ENCODE measurements at places on chromosomes 5 and 9.

DNA sequence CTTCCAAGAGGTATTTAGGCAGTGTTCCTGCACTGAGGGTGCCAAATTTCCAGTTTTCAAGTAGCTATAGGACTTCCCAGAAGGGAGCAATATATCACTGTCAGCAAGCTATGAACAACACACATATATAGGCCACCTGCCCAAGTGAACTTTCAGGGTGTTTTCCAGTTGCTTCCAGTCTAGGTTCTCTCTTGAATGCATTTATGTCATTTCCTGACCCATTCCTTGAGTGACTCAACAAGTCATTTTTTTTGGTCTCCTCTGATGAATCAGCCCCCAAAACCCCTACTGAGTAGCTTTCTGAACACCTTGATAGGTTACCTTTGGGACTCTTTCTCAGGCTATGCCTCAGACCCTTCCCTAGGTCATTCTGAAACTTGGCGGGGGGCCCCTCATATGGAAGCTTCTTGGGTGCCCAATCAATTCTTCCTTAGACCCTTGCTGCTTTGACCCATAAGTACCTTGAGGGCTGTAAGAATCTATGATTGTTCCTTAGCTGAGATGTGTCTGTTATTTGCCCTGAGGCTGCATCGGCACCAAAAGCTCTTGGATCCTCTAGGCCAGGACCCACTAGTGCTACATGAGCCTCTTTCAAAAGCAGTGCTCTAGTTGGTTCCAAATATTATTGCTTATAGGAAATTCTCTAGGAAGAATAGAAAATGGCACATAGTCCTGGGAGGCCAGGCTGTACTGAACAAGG is 12.4 kb downstream of the DNAJB5 start:
- no peak for DNase-seq

DNA sequence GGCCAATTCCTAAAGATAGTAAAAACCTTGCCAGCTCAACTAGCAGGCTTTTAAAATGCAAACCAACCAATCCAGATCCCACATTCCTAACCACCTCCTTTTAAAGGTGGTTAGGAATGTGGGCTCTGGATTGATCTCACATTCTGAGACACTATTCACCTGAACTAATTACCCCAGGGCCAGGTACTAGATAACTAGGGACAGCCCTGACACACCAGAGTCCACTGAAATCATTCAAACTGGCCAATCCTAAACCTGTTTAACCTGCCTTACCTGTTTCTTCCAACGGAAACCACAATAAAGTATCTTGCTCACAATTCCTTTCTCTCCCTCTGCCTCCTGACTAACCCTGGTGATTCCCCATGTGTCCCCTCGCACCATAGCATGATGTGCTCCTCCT is 168.3 kb upstream of the DMAC1 start:
- DNase-seq, result no peak

DNA sequence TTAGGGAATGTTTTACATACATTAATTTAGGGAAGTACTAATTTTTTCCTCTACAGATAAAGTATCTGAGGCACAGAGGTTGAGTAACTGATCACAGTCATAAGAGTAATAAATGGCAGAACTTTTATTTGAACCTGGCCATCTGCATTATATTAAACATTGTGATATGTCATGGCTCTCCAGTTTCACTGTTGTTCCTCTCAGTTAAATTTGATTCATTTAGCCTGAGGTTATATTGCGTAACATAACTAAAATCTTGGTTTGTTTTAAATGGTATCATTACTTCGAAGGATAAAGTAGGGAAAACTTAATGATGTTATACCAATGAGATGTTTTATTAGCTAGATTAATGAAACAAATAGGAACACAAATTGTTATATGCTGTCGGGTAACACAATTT is 284.4 kb downstream of the KDM4C start:
- no peak for DNase-seq

DNA sequence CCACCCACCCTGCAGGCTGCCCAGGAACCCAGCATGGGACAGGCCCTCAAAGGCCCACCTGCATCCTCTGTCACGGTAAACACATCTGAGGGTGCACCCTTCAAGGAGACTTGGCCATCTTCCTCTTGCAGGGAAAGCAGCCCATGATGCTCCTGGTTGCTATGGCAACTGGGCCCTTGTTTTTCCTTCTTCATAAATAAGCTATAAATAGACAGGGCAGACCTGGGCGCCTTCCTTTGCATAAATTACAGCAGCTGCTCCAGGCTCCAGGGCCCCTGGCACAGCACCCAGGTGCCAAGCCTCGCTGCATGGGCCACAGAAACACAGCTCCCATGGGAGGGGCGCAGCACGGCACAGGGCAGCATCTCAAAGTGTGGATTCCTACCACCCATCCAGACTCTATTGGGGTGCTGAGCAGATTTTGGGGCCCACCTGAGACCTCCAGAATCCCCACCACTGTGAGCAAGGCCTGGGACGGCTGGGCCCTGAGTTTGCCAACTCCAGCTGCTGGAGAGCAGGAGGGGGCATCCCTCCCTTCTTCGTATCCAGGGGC is 5.8 kb upstream of the PSMB7 start:
- no peak for DNase-seq

- DNase-seq, result no peak
Measured at GRCh38 chr9:110622368-110622767, 42.8 kb upstream of the SVEP1 start.

GRCh38 chr5:175166026-175166425 is 278.0 kb downstream of the DRD1 start:
- DNase-seq, result no peak

- DNase-seq, result no peak
Measured at GRCh38 chr9:133495327-133496293, 16.7 kb upstream of the SLC2A6 start.

DNA sequence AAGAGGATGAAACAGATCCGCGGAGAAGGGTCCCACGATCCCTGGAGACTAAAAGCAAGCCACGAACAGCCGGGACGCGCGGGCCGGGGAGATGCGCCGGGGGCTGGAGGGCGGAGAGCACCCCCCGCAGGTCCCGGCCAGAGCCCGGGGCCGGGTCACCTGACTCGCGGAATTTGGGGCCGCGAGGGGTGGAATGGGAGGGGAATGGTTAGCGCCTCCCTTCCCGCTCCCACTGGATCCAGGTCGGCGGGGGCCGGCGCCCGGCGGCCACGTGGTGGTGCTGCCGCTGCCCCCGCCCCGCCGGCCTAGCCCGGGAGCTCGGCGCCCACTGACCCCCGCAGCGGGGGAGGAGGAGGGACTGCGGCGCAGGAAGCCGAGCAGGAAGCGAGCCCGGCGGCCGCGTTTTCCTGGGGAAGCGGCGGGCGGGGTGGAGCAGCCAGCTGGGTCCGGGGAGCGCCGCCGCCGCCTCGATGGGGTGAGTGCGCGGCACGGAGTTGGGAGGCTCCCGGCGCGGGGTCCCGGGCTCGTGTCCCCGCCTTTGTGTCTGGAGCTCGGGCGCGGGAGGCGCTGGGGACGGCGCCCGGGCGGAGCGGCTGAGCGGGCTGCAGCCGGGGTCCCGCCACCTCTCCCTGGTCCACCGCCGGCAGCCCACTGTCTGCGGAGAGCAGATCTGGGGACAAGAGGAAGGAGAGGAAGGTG is at the start of gene RAI14:
Gene RAI14, plus strand, starts transcription at position 328 of the 699 bp plus-strand sequence. CDS start 30,592 bp downstream, outside the sequence.
- DNase-seq, result peak; percentile 4

- no peak for DNase-seq
Measured at GRCh38 chr9:92637326-92637725, 32.6 kb downstream of the IPPK start.

- DNase-seq, result no peak
Measured at GRCh38 chr5:60226128-60226527, 332.6 kb upstream of the PDE4D start.

DNA sequence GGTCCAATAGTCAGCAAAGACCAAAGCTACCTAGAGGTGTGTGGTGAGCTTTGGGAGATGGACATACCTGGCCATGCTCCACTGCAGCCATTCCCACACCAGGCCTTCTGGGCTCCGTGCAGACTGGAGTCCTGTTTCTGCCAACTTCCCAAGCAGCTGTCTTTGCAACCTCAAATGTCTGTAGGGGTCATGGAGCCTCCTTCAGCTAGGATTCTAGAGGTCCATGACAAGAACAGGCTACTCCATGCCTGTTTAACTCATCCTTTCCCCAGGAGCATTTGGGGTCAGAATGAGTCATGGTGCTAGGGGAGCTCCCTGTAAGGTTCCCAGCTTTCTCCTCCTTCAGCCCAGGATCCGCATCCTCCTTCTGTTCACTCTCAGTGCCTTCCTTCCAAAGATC is 17.1 kb downstream of the VPS13A start:
- DNase-seq, result no peak

GRCh38 chr9:31799953-31800609 is 584.4 kb upstream of the ACO1 start:
- peak; percentile 6 for DNase-seq

GRCh38 chr5:84715091-84715490 is 330.4 kb upstream of the EDIL3 start:
- no peak for DNase-seq

GRCh38 chr5:72558383-72558782 is 51.2 kb upstream of the ZNF366 start:
- DNase-seq, result no peak

DNA sequence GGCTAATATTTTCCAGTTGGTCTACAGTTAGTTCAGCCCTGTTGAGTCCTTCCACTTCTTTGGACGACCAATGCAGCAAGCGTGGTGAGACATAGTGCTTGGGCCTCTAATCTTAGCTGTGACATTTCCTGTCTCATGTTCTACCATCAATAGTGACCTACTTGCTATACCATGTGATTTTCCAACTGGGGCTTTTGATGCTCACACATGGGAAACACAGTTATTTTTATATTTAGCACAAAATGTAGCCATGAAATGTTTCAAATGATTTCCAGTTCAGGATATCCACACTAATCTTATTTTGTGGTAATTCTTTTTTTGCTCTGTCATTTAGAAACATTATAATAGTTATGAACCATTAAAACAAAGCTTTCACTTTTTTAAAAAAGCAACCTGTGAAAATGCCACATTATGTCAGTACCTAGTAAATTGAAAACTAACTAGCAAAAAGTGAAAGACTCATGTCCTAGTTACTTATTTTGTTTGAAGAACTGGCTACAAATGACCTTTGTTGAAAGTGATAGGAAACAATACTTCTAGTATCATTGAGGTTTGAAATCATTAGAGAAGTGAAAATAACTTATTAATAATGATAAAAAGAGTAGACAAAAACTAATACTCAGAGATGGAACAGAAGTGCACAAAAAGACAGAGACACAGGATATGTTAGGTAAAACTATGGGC is 18.3 kb downstream of the MARCHF3 start:
- DNase-seq, result no peak

DNA sequence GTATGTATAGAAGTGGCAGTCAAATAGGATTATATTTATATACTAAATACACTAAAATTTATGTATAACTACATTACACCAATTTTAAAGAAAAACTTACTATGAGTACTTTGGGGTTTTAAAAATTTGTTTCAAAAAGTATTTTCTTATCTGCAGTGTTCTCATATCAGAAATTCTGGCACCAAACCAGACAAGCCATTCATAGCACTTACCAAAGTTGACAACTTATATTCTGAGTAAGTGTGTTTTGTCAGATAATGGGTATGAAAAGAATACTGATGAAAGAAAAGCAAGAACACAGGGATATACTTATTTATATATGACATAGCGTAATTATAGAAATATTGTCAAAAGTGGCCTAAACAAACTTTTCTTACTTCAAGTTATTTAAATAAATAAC is 67.5 kb downstream of the SPEF2 start:
- DNase-seq, result no peak

Data from CD4-positive, alpha-beta T cell treated with Interleukin-6 at 100 ng/mL for 8 hours (primary cell).